ENCODE measurements at places on chromosomes 3 and 15. TPM values are rescaled to one million over a fixed set of nuclear protein-coding genes. Genes with fewer than 3 reads are reported as not detected.

DNA sequence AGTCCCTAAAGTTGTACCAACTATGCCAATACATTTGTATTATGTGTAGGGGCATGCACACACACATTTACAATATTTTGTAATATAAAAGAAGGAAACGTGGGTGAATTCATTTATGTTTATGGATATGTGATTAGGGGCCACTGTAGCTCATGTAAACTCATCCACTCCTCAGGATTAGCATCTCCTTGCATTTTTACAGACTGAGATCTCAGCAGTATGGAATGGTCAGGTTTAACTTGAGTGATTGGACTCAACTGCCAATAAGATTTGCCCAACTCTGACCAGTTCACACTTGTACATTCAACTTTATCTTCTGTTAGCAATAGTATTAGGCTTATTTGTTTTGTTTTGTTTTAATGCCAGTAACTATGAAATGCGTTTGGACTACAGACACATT, 36.5 kb downstream of the PSMD6 start:
- no peak for DNase-seq

The LRRC31 gene
- total RNA-seq: not detected

The MUC13 gene
- total RNA-seq: not detected

DNA sequence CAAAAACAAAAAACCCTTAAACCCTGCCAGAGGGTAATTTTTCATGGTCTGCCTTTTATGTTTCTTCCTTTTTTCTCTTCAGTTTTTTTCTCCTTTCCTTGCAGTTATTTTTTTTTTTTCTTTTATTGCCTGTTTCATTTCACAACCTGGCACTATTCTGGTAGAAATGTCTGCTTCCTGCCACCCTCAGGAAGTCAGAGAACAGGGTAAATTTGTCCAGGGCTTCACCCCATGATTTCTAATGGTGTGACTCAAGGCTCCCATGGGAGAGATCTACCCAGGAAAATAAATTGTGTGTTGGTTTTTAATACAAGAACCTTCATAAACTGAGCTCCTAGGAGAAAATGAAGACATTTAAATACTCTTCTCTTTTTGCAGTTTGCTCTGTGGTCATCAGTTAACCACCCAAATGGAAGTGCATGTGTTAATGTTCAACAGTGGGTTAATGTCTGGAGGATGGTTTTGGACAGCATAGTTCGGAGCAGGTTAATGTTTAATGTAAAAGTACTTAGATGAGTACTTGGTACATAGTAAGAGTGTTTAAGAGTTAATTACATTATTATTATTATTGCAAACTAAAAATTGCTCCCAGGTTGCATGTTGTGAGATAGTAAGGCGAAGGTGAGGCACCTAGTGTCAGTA, 45.9 kb downstream of the CGNL1 start:
- DNase-seq: no peak

The CDHR4 gene
- total RNA-seq: not detected

The KLHL40 gene
- total RNA-seq: not detected

The MOBP gene
- total RNA-seq: not detected

DNA sequence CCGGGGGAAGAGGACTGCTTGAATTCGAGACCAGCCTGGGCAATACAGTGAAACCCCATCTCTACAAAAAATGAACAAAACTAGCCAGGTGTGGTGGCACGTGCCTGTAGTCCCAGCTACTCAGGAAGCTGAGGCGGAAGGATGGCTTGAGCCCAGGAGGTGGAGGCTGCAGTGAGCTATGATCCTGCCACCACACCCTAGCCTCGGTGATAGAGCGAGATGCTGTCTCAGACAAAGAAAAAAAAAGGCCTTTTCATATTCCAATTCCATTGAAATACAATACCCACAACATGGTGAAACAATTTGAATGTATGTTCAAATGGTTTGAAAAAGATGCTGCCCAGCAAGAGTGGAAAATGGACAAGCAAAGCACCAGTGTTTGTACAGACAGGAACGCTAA, 61.8 kb upstream of the ZNF148 start:
- DNase-seq: no peak

DNA sequence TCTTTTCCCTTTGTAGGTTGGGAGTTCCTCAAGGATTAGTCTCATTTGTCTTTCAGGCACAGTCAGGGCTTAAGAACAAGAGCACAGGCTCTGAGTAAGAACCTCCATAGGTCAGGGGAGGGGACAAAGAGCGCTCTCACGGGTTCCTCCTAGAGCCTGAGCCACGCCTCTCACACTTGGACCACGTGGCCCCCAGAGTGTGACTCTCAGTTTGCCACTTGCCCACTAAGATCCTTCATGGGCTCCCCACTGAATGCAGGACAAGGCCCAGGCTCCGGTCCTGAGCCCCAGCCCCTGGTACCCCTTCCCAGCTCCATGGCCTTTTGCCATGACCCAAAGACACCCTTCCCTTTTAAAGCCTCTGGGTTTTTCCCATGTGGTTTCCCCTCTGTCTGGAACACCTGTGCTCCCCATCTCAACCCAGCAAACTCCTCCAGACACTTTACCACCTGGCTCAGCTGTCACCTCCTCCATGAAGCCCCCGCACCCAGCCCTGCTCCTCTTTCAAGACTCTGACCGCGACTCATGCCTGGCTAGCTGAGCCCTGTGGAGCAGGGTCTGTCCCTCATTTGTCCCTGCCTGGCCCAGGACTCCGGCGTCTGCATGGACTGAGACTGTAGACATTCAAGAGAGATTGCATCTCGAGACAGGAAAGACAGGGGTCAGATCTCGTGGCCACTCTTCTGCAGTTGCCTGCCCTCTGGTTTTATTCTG, 32.7 kb downstream of the IQSEC1 start:
- peak; percentile 61 for DNase-seq

- no peak for DNase-seq
These were observed 83.1 kb downstream of the GAP43 start for GRCh38 chr3:115706311-115706829.

- DNase-seq: no peak
These were observed 146.5 kb upstream of the UBE2E1 start for GRCh38 chr3:23659274-23659673.

All from activated CD4-positive, alpha-beta memory T cell treated with anti-CD3 and anti-CD28 coated beads for 36 hours (primary cell).